ENCODE measurements at places on chromosomes 16 and 17. TPM values are rescaled to one million over a fixed set of nuclear protein-coding genes. Genes with fewer than 3 reads are reported as not detected.

The HOXB3 gene
- 33.0 TPM for polyA plus RNA-seq

The ZACN gene
- 0.18 TPM for polyA plus RNA-seq

DNA sequence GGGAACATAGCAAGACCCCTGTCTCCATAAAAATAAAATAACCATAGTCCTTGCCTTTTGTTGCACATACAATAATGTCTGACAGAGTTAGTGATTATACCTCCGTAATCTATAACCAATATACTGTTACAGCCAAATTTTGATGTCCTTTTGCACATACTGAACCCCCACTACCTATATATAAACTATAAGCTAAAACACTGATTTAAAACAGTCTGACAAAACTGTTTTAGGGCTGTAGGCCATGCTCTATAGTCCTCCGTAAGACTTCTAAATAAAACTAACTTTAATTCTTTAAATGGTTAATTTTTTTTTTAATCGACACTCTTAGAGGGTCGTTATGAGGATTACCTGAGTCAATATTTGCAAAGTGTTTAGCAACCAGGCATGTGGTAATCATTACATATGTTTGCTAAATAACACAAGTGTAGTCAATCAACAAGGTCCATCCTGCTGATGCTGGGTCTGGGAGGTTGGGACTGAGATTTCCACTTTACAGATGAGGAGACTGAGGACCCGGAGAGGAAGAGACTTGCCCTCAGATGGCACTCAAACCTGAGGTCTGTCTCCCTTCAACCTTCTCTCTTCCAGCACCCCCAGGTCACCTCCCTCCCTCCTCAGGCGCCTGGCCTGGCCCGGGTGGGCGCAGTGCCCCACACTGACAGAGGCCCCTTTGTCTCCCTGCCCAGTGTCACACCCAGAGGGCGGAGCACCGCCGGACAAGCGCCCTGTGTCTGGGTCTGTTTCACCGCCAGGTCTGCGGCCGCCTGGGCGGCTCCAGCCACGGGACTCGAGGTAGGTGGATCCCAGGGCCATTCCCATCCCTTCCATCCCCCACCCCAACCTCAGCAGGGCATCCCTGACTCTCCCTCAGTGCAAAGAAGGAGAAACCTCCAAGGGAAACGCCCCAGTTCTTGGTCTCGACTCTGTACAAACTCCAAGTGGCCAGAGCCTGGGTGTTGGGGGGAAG, 10.3 kb downstream of the ZNF385C start:
- no peak for DNase-seq

DNA sequence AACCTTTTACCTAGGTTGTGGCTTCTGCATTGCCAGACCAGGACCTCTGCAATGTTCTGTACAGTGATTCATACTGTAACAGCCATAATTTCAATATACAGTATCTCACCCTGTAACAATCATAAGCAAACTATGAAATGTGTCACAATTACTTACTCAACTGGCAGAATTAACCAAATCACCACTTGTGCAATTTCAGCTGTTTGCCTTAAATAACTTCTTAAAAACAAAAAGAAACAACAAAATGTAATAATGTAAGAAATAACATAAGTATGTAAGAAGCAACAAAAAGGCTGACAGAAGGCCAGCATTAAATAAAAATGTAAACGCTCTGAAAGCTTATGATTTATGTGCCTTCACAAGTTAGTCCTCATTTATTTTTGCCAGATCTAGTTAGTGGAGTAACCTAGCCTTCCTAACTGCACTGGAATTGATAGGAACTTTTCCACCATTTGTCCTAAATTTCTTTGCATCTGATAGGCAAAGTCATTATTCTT, 96.9 kb downstream of the SKAP1 start:
- no peak for DNase-seq

DNA sequence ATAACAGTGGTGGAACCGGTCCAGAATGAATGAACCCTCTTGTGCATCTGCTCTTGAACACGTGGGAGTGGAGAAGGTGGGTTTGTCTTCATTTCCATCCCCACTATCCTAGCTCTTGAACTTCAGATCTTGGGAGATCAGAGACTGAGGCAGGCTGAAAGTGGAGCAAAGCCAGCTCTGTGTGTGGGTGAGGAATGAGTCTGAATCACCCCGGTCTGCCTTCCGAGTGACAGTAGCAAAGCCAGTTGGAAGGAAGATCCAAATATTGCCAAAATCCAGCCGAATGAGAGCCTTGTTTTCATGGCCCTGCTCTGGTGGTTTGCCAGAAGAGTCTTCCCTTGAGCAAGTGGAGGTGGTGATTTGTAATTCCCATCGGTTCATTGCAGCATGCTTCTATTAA, 29.0 kb upstream of the ASIC2 start:
- no peak for DNase-seq

- no peak for DNase-seq
Observed at GRCh38 chr16:799111-799947, 1.2 kb downstream of the GNG13 start.

Measured in endothelial cell of umbilical vein (primary cell).